Left ventricle myocardium superior (tissue), 1 donor: ENCODE measurements at places on chromosomes 2 and 18. TPM values are rescaled to one million over a fixed set of nuclear protein-coding genes. Genes with fewer than 3 reads are reported as not detected.

Gene NEB
- 0.55 TPM for total RNA-seq

Gene TMEM185B
- total RNA-seq, result 22.9 TPM

Gene FTCDNL1
- total RNA-seq, result 2.0 TPM

Gene CFAP53
- not detected for total RNA-seq

Gene GTF2A1L
- not detected for total RNA-seq

Gene AQP12B
- total RNA-seq, result not detected

Gene TMX3
- total RNA-seq, result 25.7 TPM

Gene TEX44
- total RNA-seq, result not detected

Gene FHOD3
- 347 TPM for total RNA-seq

- no peak for DNase-seq
Measured at GRCh38 chr2:65932571-65932970, 500.2 kb upstream of the SPRED2 start.

- no peak for DNase-seq
Measured at GRCh38 chr18:60915160-60915559, 418.1 kb upstream of the CDH20 start.

DNA sequence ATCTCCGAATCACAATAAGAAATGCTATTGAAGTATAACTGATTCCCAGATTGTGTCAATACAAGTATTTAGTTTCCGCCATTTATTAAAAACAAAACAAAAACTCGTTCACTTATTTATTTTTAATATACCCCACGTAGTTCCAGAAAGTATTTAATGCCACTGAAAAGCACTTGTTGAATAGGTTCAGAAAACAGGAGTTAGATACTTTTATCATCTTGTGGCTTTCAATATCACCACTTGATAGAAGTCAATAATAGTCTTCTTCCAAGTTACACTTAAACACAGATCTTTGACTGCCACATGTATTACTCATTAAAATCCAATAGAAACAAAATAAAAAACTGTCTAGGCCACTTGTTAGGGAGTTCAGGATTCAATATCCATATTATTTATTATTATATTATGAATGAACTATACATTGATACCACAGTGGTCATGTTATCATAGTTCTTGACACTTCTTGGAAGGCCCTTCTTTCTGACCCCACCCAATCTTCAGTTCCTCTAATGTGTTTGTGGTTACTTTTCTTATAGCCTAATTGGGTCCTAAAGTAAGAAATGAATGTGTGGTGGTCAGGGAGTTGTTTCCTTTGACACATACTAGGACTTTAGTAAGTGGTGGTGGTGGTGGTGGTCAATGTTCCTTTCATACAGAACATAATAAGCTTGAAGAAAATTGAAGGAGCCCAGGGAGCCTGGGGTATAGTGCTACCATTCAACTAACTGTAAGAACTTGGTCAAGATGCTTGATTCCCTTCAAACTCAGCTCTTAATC is 221.3 kb upstream of the ITGA4 start:
- DNase-seq, result no peak

- no peak for DNase-seq
Measured at GRCh38 chr2:67436221-67436620, 39.1 kb downstream of the ETAA1 start.

GRCh38 chr2:233209117-233209532 is 42.3 kb upstream of the ATG16L1 start:
- no peak for DNase-seq

GRCh38 chr2:30733876-30734520 is 73.2 kb downstream of the CAPN13 start:
- no peak for DNase-seq

DNA sequence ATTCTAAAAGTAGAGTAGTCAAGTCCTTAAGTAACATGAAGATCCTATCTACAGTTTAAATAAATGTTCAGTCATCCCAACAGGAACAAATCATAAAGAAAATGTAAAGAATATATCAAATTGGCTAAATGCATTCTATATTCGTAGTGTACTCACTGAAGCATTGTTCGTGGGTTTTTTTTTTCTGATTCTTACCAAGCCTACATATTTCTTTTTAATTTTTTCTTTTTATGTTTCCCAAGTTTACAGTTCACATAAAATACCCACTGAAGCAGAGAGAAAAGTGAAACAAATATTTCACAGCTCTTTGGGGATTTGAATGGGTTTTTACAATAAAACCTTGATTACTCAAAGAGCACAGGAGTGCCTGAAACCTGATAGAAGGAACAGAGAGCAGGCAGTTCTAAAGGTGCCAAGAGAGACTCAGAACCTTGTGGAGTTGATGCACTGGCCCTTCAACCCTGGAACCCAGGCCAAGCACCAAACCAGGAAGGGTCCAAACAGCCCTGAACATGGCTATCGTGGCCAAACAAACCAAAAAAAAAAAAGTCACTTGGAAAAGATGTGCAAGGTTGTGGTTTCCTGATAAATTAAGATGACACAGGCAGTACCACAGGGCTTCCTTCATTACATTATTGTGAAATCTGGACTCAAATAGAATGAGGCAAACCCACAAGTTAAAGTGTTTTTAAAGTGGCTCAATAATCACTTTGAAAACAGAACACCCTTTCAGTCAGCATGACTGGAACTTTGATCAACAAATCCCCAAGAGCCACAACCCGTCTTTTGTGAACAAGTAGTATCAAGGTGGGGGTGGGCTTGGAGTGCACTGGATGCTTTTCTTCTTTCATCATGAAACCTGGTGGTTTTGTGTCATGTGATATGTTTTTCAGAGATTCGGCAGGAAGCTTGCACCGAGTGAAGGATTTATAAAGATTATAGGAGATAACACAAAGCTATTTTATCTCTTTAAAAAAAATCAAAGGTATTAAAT is 245.0 kb upstream of the FN1 start:
- DNase-seq, result no peak

- DNase-seq, result no peak
Measured at GRCh38 chr18:23921716-23922285, 92.8 kb upstream of the TTC39C start.

GRCh38 chr2:144020047-144020446 is 499.9 kb downstream of the ZEB2 start:
- DNase-seq, result no peak

DNA sequence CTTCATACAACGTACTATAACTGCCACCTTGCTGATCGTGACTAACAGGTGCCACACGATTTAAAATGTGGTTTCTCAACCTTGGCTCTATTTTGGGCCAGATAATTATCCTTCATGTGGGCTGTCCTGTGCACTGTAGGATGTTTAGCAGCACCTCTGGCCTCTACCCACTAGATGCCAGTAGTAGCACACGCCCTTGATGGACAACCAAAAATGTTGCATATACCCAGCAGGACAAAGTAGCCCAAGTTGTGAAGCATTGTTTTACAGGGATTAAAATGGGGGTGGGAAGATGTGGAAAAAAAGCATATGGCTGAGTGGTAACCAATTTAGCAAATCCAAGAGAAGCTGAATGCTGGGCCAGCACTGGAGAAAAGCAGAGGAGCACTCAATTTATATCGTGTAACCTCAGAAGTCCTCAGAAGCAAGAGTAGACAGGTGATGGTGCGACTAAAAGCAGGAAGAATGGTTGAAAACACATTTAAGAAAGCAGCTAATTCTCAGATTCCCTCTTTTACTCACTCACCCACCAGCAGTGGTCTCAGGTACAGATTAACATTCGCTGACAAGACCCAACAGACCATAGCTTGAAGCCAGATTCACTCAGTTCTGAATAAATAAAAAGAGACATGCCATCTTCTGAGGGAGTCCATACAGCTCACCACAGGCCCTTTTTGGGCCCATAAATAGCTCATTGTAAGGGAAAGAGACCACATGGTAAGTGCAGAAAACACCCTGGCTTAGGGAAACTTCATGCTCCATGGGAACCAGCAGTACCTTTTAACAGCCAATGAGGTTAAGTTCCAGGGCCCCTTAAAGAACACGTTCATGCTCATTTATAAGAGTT is 50.6 kb downstream of the RAPH1 start:
- DNase-seq, result no peak

DNA sequence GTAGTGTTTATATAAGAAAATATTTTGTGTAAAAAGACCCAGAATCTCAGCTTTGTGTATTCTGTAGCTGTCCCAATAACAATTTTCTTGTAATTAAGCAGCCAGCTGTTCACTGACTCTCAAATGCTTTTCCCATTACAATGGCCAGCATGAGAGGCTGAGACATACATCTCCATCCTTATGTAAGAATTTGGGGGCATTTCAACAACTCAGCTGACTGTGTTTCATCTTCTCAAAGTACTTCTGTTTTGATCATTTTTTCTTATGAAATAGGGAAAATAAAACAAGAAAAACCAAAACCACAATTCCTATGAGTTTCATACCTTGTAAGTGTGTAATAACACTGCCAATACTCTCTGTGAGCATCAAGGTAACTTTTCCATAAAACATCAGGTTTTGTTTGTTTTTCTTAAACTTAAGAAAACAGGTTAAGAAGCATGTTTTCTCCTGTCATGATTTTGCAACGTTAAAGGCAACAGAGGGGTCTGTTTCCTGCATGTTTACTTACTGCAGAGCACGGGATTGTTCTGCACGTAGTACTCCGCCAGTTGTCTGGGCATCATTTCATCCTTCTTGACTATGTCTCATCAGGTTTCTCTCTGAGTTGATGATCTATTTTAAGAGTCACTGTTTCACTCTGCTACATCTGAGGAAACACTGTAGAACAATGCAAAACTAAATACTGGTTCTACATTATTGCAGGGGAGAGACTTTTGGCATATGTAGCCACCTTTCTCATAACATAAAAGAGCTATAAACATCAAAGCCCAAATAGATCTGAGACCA is 62.9 kb upstream of the CYRIA start:
- no peak for DNase-seq

GRCh38 chr2:4900242-4900641 is 791.9 kb upstream of the SOX11 start:
- no peak for DNase-seq

GRCh38 chr2:85073033-85073432 is 60.2 kb upstream of the TCF7L1 start:
- DNase-seq, result no peak

DNA sequence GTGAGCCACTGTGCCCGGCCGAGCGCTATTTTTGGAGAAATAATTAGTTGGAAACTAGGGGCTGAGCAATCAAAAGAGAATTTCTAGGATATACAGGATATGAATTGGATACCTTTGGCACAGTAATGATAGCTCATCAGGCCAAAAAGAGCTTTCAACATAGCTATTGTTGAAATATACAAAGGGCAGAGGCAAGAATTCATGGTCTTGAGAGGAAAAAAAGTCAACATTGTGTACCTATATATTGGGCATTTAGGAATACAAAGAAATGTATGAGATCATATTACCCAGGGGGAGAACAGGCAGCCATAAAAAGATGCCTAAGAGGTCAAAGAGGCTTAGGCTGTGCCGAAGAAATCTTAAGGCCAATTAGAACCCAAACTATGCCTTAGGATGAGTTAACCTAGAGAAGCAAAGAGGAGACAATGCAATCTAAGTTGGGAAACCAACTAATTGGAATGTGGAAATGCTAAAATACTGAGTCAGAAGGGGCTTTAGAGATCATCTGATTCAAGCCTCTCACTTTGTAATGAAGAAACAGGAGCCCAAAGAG is 99.0 kb downstream of the RBBP8 start:
- DNase-seq, result no peak

GRCh38 chr2:85131116-85131515 is 2.1 kb upstream of the TCF7L1 start:
- DNase-seq, result no peak

- DNase-seq, result no peak
Measured at GRCh38 chr2:28098501-28099225, 208.1 kb downstream of the BABAM2 start.

GRCh38 chr2:65554765-65555591 is 122.6 kb upstream of the SPRED2 start:
- DNase-seq, result no peak

- DNase-seq, result peak; percentile 68
Measured at GRCh38 chr2:6780765-6781274, 84.9 kb downstream of the CMPK2 start.

GRCh38 chr2:46310446-46310845 is 13.2 kb downstream of the EPAS1 start:
- DNase-seq, result no peak

- DNase-seq, result no peak
Measured at GRCh38 chr18:46705521-46705920, 48.5 kb upstream of the LOXHD1 start.

DNA sequence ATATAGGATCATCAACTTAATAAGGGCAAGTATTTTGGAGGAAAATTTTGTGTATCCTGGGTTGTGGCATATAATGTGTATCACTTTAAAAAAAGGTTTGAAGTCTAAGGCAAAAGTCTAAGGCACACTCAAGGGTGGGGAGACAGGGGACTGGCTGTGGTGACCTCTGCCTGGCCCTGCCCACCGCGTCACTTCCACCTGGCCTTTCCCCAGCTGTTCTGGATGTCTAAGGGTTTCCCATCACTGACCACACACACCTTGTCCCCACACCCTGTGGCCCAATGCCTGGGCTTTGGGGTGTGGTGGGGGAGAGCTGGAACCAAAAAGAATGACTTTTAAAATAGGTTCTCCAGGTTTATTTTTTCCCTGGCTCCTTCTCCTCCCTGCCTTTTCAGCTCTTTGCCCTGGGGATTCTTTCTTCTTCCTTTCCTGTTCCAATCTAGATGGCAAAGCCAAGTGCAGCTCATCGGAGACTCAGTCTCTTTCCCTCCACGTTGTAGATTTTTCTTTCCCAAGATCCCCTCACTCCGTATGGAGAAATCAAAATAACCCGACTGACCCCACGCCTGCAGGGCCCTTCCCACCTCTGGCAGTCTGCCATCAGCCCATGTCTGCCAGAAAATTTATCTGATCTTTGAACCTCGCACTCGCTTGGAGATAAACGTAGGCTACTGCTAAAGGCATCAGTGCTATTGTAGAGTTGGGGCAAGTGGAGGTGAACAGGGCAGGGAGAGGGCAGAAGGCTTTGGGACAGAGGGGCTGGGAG is 257.2 kb downstream of the DYSF start:
- no peak for DNase-seq
